ENCODE measurements at places on chromosomes 7 and 10. TPM values are rescaled to one million over a fixed set of nuclear protein-coding genes. Genes with fewer than 3 reads are reported as not detected.

Gene CFAP43
- not detected for total RNA-seq

Gene OR2A12
- total RNA-seq, result not detected

Gene ARL4A
- total RNA-seq, result 38.8 TPM

Gene IL6
- total RNA-seq, result 5.1 TPM

Gene FAM25G
- not detected for total RNA-seq

Gene FMC1
- 17.9 TPM for total RNA-seq

Gene OR6B1
- total RNA-seq, result not detected

Gene COL1A2
- 164 TPM for total RNA-seq

Gene SAMD9L
- total RNA-seq, result 6.7 TPM

Gene CAV2
- 122 TPM for total RNA-seq

Gene C10orf53
- total RNA-seq, result not detected

Gene NXPH1
- total RNA-seq, result not detected
